ENCODE measurements at places on chromosomes 2 and 18.

- DNase-seq, result no peak
Observed at GRCh38 chr18:40867459-40867858, 1087.6 kb upstream of the PIK3C3 start.

GRCh38 chr2:181326661-181327060, 130.5 kb upstream of the ITGA4 start:
- no peak for DNase-seq

- DNase-seq, result peak; percentile 85
Observed at GRCh38 chr18:63949068-63949737, at the start of gene HMSD. Gene HMSD (plus strand): TSS chr18:63949301. CDS start chr18:63953456, 4,155 bp downstream.

DNA sequence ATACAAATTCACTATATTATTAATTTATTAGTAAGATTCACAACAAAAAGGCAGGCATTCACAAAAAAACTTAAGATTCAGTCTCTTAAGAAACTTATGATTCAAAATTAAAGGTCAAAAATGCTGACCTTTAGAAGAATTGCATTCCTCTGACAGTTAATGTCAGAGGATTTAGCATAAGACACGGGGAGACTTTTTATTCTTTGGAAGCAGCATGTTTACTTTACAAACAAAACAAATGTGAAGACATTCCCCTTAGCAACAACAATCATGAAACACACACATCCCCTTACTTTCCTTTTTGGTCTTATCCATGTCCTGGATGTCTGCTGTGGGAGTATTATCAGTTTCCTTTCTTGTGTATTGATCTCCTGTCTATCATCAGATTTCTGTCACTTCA, 117.1 kb downstream of the RAD51AP2 start:
- DNase-seq, result no peak

DNA sequence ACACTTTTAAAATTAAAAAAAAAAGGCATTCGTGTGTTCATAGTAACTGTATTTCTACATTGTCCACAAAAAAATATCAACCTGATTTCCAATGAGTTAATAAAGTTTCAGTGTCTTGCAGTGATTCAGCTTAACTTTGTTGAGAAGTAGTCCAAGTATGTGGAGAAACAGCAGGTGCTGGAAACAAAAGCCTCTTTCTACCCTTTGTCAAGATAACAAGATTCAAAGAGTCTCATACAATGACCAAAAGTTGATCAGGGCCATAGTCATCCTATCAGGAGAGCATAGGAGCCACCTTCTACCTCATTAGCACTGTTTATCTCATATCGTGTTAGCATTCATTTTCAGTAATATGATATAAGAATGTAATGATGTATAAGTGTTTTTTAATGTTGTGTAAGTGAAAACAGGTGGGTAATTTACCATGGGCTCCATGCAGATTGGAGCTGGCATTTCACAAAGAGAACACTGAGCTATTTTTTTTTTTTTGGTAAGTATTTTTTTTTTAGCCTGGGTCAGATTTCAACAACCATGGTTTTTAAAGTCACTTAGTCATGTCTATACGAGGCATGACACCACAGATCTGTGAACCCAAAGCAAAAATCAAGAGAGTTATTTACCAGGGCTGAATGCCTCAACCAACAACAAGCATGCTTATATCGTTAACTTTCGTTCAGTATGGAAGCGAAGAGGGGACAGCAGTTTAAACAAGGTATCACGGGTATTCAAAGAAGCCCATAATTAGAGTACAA, 165.0 kb upstream of the ZNF521 start:
- no peak for DNase-seq

- no peak for DNase-seq
Observed at GRCh38 chr18:35088921-35089320, 47.7 kb downstream of the MAPRE2 start.

GRCh38 chr2:217086038-217086522, 226.2 kb upstream of the TNP1 start:
- peak; percentile 61 for DNase-seq

GRCh38 chr2:132951008-132951714, 281.2 kb upstream of the LYPD1 start:
- no peak for DNase-seq

DNA sequence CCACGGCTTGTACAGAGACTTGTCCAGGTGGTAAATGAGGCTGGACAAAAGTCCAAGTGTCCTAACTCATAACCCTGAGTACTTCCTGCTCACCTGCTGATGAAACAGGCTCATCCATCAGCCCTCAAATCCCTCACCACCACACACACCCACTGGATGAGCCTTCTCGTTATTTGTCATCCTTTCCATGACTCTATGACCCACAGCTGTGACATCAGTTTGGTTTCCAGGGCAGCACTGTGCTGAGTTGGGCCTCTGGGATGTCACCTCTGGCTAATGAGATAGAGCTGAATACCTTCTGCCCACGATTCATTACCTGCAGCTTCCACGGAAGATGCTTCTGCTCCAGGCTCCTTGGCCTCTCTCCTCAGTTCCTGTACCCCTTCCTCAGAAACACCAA, 39.4 kb downstream of the SLC14A2 start:
- no peak for DNase-seq

- peak; percentile 34 for DNase-seq
Observed at GRCh38 chr18:54378057-54378456, 20.4 kb downstream of the C18orf54 start.
